NCI-H524 (cell line): ENCODE measurements at places on chromosomes 11 and 22.

DNA sequence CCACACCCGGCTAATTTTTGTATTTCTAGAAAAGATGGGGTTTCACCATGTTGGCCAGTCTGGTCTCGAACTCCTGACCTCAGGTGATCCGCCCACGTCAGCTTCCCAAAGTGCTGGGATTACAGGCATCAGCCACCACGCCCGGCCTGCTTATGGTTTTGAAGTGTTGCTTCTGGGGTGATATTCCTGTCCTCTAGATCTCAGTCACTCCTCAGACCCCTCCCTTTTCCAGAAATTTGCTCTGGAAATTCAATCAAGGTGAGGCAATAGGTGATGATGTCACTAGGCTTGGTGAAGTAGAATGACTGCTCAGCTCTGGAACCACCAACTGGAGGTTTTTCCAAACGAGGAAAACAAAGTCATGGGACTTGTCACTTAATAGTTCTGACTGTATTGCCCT lies 36.6 kb upstream of the CREB3L1 start:
- DNase-seq: no peak

- DNase-seq: no peak
These were observed 109.8 kb downstream of the KCNQ1 start for GRCh38 chr11:2554338-2555207.

DNA sequence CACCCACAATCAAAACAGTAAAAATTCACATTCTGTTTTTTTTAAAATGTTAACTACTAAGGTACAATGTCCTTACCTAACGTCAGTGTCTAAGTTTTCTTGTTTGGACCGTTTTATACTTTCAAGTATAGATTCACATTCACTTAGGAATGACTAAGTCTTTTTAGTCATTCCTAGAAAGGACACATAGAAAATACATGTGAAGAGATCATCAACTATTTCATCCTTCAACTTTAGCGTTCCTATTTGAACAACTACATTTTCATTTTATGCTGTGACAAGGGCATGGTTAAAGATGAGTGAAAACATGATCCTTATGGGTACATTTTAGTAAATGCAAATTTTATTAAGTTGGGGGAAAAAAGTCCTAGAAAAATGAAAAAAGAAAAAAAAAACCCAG lies 62.8 kb downstream of the DDX10 start:
- DNase-seq: no peak

DNA sequence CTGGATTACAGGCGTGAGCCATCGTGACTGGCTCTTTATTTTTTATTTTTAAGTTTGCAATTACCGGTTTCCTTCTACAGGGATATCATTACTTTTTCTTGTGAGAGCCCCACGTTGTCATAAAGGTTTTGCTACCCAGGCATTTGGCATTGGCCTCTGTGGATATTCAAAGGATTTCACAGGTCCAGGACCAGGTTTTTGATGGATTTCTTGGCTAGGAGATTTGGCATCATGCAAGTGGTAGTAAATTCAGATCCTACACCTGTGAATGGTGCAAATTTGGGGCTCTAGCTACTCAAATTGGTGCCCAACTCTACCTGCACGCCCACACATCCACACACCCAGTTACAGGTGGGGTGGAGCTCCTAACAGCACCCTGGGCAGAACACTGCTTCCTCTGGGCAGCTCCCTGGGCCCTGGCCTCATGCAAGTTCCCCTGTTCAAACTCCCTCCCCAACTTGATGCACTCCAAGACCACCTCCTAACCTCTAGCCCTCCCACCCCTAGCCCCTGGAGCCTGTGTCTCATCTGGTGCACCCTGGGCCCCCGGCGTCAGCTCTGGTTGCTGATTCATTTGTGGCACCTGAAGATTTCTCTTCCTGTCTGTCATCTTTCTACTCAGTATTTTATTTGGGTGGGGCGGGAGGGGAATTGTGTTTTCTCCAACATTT lies 9.3 kb upstream of the MRGPRD start:
- no peak for DNase-seq

DNA sequence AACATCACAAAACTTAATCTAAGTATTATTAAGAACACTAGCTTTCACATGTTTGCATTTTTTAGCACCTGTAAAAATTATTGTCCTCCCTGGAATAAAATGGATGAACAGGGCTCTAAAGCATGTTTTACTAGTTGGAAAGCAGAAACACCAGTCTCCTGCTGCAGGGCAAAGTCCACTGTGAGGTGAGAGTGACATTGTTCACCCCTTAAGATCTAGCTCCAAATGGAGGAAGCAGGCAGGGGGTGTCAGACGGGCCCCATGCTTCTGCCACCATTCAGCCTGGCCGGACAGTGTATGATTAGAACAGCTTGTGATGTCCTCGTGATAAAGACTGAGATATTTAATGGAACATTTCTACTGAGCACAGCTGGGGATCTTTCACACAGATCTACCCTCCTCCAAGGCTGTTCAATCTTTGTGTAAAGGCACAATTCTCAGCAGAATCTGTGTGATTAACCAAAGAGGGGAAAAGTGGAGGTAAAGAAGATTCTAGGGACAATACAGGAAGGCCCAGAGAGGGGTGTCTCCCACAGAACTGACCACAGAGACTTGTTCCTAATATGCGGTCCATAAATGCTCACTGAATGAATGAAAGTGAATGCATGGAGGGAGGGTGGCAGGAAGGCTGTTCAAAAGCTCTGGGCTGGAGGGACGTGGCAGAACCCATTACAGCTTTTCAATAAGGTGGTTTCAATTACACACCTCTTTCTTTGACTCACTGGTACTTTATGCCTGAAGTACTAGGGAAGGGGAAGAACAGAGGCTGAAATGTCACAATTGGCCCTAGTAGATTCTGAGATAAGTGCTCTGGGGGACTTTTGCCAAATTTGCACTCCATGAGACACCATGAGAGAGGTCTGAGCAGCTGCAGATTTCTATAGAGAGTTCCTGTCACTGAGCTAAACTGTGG lies 239.1 kb upstream of the ARHGAP20 start:
- DNase-seq: no peak

DNA sequence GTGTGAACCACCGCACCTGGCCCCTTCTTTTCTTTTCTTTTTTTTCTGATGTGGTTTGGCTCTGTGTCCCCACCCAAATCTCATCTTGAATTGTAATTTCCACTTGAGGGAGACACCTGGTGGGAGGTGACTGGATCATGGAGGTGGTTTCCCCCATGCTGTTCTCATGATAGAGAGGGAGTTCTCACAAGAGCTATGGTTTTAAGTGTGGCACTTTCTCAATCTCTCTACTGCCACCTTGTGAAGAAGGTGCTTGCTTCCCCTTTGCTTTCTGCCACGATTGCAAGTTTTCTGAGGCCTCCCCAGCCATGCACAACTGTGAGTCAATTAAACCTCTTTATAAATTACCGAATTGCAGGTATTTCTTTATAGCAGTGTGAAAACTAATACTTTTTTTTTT lies 4.9 kb upstream of the TCN2 start:
- peak; percentile 52 for DNase-seq

GRCh38 chr22:24291515-24292201 lies 21.0 kb downstream of the SPECC1L start:
- no peak for DNase-seq

DNA sequence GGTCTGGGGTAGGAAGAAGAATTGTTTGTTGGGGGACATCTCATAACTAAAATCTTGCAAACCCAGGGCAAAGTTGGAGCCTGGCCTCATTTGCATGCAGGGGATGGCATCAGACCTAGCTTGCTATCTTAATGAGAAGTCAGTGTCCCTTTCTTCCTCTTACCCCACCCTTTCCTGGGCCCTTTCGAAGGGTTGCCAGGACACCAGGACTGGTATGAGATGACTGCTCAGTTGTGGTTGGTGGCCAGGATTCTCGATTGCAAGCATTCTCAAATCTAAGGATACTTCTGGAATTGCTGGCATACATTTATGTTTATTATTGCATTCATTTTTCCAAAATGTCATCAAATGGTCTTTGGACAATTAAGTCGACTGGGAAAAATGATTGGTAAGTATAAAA lies 131.0 kb downstream of the SLC1A2 start:
- no peak for DNase-seq

DNA sequence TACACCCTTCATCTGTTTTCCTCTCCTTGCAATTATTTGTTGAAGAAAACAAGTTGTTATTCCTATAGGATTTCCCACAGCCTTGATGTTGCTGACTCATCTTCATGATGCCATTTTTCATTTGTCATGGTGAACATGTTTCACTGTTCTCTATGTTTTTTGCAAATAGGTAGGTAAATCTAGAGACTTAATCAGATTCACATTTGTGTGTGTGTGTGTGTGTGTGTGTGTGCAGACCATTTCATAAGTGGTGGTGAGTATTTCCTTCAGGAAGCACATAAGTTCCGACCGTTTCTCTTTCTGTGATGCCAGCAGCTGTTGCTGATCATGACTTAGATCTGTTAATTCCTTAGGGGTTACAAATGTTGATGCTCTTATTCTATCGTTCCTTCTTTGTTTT lies 80.3 kb upstream of the IZUMO1R start:
- no peak for DNase-seq

- DNase-seq: peak; percentile 98
These were observed 385.0 kb downstream of the INSC start for GRCh38 chr11:15499674-15500073.

DNA sequence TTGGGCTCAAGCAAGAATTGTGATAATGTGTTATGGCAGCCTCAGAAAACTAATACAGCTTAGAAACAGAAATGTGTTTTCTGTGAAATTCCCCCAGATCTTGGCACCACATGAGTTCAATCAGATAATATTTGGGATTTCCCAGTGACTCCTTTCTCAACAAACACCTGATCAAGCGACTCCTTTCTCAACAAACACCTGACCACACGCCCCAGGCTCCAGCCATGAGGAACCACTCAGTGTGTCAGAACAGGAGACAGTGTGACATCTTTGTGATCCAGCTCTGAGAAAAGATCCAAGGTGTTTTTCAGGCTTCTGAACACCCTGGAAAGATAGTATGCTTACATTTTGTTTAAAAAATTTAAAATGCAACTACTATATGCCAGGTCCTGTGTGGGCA lies 1.9 kb upstream of the UVRAG start:
- DNase-seq: no peak

- DNase-seq: no peak
These were observed 7.7 kb upstream of the SCGB1D1 start for GRCh38 chr11:62182147-62182891.

DNA sequence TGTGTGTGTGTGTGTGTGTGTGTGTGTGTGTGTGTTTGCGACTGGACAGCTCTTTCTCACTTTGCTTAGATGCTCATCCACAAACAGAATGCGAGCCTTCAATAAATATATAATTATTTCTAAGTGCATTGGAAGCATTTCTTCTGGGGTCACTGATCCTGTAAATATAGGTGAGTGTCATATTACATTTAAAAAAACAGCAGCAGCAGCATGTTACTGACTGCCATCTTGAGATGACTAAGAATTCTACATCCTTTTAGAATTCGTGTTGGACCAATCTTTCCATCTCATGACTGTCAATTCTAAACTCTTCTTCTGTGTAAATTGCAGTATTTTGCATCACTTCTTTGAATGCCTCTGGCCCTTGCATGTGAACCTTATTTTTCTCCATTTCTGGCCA lies 238.0 kb upstream of the DDI1 start:
- DNase-seq: no peak

- DNase-seq: no peak
These were observed 191.7 kb downstream of the KIRREL3 start for GRCh38 chr11:126808836-126809235.

DNA sequence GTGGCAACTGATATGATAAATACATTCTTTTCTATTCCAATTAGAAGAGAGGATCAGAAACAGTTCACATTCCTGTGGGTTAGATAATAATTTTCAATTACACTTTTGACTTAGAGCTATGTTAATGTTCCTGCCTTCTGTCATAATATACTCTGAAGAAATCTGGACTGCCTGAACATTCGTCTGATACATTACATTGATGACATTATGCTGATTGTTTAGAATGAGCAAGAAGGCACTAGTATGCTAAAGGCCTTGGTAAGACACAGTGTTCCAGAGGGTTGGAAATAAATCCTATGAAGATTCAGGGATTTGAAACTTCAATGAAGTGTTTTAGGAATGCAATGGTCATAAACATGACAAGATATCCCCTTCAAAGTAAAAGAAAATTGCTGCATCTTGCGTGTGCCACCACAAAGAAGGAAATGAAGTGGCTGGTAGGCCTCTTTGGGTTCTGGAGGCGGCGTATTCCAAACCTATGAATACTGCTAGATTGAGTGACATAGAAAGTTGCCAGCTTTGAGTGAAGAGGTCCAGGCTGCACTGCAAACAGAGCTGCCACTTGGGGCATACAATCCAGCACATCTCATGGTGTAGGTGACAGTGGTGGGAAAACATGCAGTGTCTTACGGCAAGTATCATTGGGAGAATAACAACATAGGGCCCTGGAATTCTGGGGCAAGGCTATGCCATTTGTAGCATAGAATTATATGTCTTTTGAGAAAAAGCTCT lies 21.2 kb upstream of the PDE3B start:
- no peak for DNase-seq

GRCh38 chr22:39820256-39820655 lies 73.3 kb downstream of the ENTHD1 start:
- no peak for DNase-seq

DNA sequence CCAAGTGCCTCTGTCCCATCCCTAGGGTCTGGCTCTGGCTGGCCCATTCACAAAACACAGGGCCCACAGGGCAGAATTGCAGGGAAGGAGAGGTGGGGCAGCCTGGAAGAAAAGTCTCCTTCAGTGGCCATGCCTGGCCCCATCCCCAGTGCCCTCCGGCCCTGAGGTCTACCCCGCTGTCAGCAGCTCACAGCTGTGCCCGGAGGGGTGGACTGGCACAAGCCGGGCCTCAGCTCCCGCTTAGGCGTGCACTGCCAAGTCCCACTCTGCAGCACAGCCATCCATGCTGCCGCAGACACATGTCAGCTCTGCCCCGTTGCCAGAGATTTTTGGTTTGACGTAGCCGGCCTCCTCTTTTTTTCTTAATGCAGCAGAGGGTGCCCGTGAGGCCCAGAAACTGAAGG lies 3.9 kb upstream of the SCN2B start:
- DNase-seq: peak; percentile 8

DNA sequence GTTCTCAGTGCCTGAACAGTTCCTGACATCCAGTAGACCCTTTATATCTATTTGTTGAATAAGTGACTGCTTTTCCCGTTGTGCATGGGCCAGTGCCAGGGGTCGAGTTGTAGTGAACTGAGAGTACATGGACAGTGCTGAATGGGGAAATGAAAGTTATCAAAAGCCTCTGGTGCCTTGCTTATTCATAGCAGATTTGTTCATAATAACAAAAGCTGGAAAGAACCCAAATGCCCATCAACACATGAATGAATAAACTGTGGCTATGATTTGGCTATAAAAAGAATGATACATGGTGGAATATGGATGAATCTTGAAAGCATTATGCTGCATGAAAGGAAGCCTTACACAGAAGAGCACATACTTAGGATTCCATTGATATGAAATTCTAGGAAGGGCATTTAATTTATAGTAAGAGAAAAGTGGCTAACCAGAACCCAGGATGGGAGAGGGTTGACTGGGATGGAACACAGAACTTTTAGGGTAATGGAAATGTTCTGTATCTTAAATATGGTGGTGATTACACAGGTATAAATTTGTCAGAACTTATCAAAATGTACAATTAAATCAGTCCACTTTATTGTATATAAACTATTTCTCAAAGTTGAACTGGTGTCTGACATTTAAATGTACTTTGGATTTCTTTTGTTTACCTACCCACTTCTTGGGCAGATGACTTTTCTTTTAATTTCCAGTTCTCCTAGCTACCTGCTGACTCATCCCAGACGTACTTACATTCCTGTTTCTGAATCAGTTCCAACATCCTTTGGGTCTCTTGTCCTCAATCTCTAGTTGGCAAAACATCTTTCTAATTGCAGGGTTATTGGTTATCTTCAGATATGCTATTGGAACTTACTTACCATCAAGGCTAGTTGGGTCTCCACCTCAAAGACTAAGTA lies 42.8 kb downstream of the PACS1 start:
- DNase-seq: no peak
